ENCODE measurements at places on chromosomes 7 and 10.

- DNase-seq: no peak
Measured at GRCh38 chr7:144588559-144589051, 185.1 kb upstream of the NOBOX start.

GRCh38 chr7:95725205-95725604 is 47.1 kb upstream of the DYNC1I1 start:
- no peak for DNase-seq

GRCh38 chr10:16986406-16987205 is 143.0 kb downstream of the CUBN start:
- no peak for DNase-seq

DNA sequence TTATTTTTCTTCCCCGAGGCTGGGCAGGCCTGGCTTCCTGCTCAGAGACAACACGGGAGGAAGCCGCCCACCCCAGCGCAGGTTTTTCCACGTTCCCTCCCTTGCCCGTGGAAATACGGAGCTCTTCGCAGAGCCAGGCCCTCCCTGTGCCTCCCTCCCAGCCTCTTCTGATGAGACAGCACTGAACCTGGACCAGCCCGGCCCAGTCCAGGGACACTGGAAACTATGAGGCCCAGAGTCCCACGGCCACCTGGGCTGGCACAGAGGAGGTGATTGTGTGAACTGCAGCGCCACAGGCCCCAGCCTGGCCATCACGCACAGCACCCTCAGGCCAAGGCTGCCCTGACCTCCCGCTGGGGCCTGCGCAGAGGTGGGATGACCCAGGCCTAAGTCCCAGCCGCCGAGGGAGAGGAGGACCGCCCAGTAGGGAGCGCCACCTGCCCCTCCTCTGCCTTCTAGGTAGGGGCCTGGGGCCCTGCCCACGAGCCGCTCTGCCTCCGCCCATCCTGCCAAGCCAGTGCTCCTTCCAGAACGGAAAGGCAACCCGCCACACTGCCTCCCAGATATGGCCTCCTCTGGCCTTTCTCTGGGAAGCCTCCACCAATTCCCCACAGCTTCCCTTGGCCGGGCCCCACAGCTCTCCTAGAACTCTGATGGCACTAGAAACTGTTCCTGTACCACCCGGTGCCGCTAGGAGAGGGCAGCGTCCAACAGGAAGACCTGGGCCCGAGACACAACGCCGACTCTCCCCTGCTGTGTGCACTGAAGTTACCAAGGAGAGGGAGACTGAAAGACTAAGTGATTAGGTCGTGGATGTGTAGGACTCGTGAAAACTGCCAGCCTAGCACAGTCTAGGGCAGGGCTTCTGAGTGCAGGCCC is 57.2 kb downstream of the PROSER2 start:
- DNase-seq: no peak
